ENCODE measurements at places on chromosomes 6 and 20. TPM values are rescaled to one million over a fixed set of nuclear protein-coding genes. Genes with fewer than 3 reads are reported as not detected.

CPXM1 gene
- total RNA-seq: 0.26 TPM

ASIP gene
- not detected for total RNA-seq

NFATC2 gene
- 1.7 TPM for total RNA-seq

ADGRF5 gene
- 2.0 TPM for total RNA-seq

MARCKS gene
- 171 TPM for total RNA-seq

KIAA0408 gene
- total RNA-seq: not detected

AGPAT4 gene
- 6.1 TPM for total RNA-seq

ESR1 gene
- 0.04 TPM for total RNA-seq

C6orf163 gene
- 0.56 TPM for total RNA-seq

TXLNB gene
- total RNA-seq: 0.21 TPM

TENT5A gene
- 6.9 TPM for total RNA-seq

CCN6 gene
- not detected for total RNA-seq

OR2B6 gene
- not detected for total RNA-seq

SIRPG gene
- total RNA-seq: not detected

TSPYL4 gene
- total RNA-seq: 14.4 TPM

OR12D3 gene
- total RNA-seq: not detected

PREX1 gene
- 115 TPM for total RNA-seq

SNAP25 gene
- total RNA-seq: not detected

ZBTB22 gene
- 16.4 TPM for total RNA-seq

SLC32A1 gene
- total RNA-seq: not detected

EPB41L1 gene
- total RNA-seq: 10.7 TPM
